Stimulated activated CD8-positive, alpha-beta memory T cell treated with anti-CD3 and anti-CD28 coated beads, Interleukin-2, amount 100 ng/mL, for 1 hour (primary cell): ENCODE measurements at places on chromosomes 4 and X.

DNA sequence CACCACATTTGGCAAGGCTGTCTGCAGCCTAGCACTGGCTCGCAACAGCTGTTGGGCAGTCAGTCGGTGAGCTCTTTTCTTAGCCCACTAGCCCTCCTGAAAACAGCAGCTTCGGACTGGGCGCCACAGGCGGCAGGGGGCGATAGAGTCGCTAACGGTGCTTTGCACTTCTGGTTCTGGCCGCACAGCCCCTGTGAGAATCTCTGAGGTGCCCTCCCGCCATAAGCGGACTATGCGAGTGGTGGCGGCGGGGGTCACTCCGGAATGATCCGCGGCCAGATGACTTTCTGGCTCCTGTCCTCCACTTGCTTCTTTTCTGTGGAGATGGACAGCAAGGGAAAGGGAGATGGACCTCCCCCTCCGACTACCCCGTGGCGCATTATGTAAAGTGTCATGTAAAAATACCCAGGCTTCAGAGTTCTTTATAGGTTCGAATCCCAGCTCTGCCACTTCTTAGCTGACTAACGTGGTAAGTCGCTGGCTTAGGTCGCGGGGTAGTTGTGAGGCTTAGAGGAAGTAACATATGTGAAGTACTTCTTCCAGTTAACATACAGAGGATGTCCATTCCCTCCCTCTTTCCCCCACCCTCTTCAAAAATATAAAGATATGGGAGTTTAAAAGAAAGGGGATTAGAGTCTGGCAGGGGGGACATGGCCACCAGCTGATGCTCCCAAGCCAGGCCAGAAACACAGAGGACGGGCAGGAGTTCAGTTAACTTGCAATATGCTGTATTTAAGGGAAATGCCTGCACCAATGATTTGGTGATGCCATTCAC, 11.0 kb downstream of the ARHGAP36 start:
- DNase-seq, result no peak

DNA sequence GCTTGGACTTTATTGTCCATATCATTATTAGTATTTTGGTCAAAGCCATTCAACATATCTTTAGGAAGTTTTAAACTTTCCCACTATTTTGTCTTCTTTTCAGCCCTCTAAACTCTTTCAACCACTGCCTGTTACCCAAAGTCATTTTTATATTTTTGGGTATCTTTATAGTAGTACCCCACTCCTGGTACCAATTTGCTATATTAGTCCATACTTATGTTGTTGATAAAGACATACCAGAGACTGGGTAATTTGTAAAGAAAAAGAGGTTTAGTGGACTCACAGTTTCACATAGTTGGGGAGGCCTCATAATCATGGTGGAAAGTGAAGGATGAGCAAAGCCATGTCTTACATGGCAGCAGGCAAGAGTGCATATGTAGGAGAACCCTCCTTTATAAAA, 271.4 kb downstream of the KLHL4 start:
- no peak for DNase-seq

GRCh38 chrX:125622899-125623298, 303.2 kb downstream of the TEX13C start:
- no peak for DNase-seq

- DNase-seq, result no peak
These were observed 13.4 kb downstream of the CCDC158 start for GRCh38 chr4:76407440-76408119.

GRCh38 chrX:104325213-104325585, 70.5 kb upstream of the ESX1 start:
- DNase-seq, result no peak

DNA sequence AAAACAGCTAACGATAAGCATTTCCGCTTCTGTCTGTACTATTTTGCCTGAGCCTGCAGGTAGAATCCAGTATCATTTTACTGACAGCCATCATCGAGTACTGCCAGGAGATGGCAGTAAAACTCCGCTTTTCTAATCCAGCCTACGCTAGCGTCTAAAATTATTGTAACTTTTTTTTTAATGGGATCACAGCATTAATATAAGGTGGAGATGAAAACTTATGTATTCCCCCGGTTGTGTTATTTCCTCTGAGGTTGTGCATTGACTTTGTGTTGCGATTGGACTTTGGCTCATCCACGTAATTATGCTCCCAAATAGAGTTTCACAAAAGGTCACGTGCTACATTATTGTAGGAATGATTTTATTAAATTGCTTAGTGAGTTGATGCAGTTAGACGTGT, 248.1 kb downstream of the C4orf33 start:
- DNase-seq, result no peak

GRCh38 chrX:47662144-47662657, 3.2 kb upstream of the UXT start:
- DNase-seq, result no peak
